NCI-H1092 treated with DMSO at 0.1 percent for 48 hours (cell line): ENCODE measurements at places on chromosomes 2 and 18.

DNA sequence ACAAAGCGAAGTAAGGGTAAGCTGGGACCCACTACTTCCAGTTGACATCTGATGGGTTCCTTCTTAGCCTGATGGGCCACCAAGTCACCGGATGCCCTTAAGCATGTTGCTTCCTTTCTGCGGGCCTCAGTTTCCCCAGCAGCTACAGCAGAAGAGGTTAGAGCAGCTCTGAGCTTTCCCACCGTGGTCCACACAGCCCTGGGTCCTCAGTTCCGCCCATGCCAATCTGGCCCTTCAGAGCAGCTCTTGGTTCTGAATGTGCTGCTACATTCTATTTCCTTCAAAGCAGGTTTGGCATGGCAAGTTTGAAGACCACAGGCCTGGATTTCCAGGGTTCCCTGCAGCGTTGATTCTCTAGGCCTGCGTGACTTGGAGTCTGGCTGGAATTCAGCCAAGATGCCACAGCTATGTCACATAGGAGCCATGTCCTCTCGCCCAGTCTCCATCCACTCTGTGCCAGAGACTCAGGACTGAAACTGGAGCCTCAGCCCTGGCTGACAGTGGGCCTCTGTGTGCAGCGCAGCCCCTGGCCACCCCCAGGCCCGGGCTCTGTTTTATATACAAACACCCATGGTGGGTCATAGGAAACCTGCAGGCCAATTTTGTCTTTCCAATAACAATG, 79.6 kb downstream of the TFCP2L1 start:
- no peak for DNase-seq

- no peak for DNase-seq
Observed at GRCh38 chr2:53751728-53752127, 15.9 kb upstream of the CHAC2 start.

GRCh38 chr2:227455200-227455599, 16.8 kb upstream of the AGFG1 start:
- DNase-seq: no peak

GRCh38 chr2:45777996-45778719, 126.7 kb downstream of the PRKCE start:
- no peak for DNase-seq

- no peak for DNase-seq
Observed at GRCh38 chr2:19787134-19787533, 114.6 kb downstream of the TTC32 start.

- no peak for DNase-seq
Observed at GRCh38 chr18:26961839-26962238, 96.3 kb upstream of the AQP4 start.

GRCh38 chr2:118830118-118830517, 17.3 kb downstream of the EN1 start:
- no peak for DNase-seq

GRCh38 chr2:221434142-221434541, 138.0 kb downstream of the EPHA4 start:
- no peak for DNase-seq

- peak; percentile 13 for DNase-seq
Observed at GRCh38 chr2:111900859-111901258, 2.5 kb downstream of the MERTK start.

- DNase-seq: peak; percentile 15
Observed at GRCh38 chr18:49768051-49768391, 45.3 kb downstream of the ACAA2 start.

DNA sequence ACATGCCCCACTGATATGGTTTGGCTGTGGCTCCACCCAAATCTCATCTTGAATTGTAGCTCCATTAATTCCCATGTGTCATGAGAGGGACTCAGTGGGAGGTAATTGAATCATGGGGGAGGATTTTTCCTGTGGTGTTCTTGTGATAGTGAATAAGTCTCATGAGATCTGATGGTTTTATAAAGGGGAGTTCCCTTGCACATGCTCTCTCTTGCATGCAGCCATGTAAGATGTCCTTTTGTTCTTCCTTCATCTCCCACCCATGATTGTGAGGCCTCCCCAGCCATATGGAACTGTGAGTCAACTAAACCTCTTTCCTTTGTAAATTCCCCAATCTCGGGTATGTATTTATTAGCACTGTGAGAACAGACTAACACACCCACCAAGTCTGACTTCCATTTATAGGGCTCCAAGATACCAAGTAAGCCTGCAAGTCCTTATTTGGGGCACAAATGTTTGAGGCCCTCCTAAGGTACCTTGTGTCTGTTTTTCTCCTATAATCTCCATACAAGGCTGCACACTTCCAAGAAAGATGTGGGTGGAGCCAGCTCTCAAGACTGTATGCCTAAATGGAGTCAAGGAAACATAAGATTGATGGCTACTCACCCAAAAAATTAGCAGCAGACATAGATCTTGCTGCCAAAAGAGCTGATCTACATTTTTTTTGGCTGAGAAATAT, 364.7 kb downstream of the TXNL1 start:
- DNase-seq: no peak

- DNase-seq: no peak
Observed at GRCh38 chr2:204692790-204693189, 147.5 kb downstream of the PARD3B start.

DNA sequence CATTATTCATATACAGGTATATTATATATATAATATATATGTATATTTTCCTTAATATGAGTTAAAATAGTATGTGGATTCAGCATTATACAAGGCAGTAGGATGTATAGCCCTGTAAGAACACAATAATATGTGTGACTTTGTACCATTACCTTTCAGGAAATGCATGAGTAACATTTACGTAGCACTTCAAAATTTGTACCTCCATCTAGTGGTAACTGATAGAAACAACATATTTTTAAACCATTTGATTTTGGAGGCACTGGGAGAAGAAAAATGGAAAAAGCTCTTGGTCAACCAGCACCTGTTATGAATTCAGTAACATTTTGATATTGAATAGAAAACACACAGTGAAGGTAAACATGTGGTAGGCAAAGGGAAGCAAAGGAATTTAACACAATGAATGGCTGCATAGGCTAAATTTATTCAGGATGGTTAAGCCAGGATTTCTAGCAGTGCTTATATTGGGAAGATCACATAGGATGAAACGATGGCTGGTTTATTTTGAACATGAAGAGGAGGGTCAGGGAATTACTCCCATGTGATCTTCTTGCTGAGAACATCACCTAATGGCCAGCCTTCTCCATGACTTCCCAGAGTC, 565.5 kb downstream of the CCDC85A start:
- DNase-seq: peak; percentile 35

- no peak for DNase-seq
Observed at GRCh38 chr2:10885094-10885860, 26.5 kb upstream of the KCNF1 start.

DNA sequence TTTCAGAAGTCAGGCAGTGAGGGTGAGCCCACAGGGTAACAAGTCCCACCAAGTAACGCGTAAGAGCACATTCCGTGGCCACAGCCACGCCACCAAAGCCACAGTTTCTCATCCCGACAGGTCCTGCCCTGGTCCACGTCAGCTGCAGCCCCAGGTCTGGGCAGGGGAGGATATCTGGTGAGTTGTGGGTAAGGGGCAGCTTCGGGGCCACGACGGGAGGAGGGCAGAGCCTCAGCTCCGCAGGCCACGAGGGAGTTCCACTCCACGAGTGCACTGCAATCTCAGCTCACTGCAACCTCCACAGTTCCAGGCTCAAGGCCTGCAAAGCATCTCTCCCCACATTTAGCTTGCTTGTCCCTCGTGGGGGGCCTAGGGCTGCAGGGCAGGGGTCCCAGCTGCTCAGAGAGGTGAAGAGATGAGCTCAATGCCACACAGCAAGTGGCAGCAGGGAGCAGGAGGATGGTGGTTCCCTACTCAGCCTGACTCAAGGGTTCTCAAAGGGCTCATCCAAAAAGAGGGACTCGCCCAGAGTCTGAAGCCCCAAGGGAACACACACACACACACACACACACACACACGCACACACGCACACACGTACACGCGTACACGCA, 12.5 kb downstream of the SNORC start:
- no peak for DNase-seq

DNA sequence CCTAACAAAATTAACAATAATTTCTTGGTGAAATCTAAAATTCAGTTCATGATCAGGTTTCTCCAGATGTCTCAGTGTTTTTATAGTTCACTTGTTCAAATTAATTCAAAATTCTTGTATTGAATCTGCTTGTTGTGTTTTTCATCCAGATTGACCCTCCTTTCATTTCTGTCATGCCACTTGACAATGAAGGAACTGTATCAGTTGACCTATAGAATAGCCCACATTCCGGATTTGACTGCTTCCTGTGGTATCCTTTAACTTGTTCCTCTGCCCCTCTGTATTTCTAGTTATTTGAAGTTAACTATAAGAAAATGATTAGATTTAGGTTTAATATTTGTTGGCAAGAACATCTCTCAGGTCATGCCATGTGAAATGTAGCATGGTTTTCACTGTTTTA, 53.3 kb downstream of the TWSG1 start:
- no peak for DNase-seq

DNA sequence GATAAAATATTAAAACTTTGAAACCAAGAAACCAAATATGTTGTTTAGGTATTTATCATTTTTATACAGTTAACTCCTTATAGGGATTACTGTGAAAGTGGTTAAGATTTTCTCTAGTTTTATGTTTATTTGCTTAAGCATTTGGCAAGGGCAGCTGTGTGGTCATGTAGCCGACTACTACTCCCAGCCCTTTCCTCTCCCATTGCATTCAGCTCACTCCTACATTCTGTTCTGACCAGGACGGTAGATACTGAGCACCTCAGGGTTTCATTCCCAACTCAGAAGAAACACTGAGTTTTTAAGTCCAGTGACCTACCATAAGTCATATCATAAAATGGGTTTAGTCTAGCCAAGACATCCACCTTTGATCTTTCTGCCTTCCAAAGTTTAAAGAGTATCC, 19.8 kb downstream of the FZD5 start:
- DNase-seq: peak; percentile 7

DNA sequence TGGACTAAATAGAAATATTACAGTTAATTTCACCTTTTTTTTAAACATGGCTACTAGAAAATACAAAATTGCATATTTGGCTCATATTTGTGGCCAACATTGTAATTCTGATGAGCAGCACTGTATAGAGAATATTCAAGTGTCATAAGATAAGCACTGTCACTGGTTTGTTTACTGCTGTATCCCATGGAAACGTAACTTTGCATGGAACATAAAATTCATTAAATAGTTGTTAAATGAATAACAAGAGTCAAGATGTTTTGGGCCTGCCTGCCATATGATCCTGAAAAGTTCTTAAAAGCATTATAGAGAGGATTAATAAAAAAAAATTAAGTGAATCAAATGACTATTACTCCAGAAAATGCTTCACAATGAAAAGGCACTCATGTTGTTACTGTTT, 763.7 kb upstream of the CRIM1 start:
- no peak for DNase-seq

DNA sequence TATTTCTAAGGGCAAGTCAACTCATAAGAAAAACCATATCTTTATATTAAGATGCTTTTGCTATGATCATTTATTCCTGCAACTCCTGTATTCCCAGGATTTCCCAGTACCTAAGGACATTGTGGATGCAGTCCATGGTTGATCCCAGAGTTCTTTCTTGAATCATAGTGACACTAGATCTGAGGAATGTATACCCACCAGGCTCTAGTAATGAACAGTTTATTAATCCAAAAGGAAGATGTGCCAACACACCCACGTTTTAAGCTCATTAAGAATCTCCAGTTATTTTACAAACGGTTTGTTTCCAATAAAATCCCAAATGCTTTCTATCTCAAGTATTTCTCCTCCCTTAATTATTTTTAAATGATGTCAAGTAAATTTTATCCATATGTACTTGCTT, 210.8 kb upstream of the ZEB2 start:
- no peak for DNase-seq

DNA sequence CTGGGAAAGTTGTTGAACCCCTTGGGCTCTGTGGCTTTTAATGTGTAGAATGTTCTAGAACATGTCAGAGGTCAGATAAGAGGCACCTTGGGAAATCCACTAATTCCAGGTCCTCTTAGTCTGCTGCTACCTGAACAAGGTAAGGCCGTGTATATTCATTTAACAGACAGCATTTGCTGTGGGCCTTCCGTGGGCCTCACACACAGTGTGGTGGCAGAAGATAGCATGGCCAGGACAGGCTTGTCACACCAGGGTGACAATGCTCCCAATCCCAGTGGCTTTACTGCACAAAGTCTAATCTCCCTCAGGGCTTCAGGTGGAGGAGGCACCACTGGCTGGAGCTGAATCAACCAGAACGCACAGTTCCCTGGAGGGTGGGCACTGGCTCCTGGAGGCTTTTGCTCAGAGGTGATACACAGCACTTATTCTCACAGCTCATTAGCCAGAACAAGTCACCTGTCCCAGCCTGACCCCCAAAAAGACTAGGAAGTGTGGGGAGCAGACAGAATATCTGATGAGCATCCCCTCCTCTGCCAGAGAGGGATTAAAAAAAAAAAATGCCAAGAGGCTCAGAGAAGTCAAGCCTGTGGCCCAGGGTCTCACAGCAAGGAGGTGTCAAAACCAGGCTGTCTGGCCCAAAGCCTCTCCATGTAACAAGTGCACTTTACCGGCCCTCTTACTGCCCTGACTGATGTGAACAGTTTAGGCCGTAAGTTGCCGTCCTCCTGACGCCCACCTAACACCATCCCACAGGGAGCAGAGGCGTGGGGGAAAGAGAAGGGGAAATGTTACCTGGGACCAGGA, 216.9 kb upstream of the RAB6C start:
- no peak for DNase-seq

GRCh38 chr2:165777522-165778186, 16.4 kb downstream of the GALNT3 start:
- DNase-seq: no peak
